ENCODE measurements at places on chromosomes 5 and 9. TPM values are rescaled to one million over a fixed set of nuclear protein-coding genes. Genes with fewer than 3 reads are reported as not detected.
A peak's percentile ranks its signal among the peaks of the same experiment; 100 is the strongest.

DNA sequence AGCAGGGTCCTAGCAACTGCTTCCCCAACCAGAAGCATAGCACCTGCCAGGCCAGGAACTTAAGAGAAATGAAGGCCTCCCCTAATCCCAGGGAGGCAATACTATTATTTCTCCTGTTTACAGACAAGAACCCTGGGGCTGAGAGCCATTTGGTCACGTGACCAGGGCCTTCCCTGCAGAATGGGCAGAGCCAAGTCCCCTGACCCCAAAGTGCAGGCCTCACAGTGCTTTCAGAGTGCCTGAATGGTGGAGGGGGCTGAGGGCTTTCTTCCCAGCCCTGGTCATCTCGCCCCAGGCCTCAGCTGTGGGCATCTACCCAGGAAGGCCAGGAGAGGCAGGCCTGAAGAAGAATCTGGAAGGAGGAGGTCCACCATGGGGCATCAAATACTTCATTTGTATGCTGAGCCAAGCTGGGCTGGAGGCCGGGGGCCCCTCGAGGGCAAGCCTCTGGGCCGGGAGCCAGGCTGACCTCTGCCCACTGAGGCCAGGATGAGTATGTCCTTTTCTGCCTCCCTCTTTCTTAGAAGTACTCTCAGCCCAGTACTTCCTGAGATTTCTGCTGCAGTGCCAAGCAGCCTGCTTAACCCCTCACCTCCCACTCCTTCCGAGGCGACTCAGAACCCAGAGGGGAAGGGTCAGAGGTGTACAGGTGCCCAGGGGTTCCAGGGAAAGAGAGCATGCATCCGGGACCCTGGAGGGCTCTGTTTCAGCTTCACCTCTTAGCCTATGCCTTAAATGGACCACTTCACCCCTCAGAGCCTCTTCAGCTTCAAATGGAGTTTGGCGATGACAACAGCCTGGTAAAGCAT lies 18.9 kb upstream of the DUSP1 start:
- H3K4me3 ChIP-seq = no peak overlapping the region
- H3K27ac ChIP-seq = no peak overlapping the region
- H3K4me1 ChIP-seq = no peaks in the 10 kb centered on the region
- no peaks in the 10 kb centered on the region for H3K27me3 ChIP-seq
- no peaks in the 10 kb centered on the region for H3K36me3 ChIP-seq

- peaks cover 7% of the 10 kb centered on the region for H3K27me3 ChIP-seq
- no peak overlapping the region for H3K27ac ChIP-seq
- DNase-seq = no peak
- no peak overlapping the region for H3K4me3 ChIP-seq
Measured at GRCh38 chr9:122342323-122343050, 28.3 kb upstream of the PTGS1 start.

- DNase-seq = no peak
- peaks cover 5% of the 10 kb centered on the region for H3K4me1 ChIP-seq
- no peak overlapping the region for H3K27ac ChIP-seq
- H3K27me3 ChIP-seq = peaks cover 8% of the 10 kb centered on the region
- H3K36me3 ChIP-seq = no peaks in the 10 kb centered on the region
Measured at GRCh38 chr5:137113161-137113560, 386.0 kb downstream of the SPOCK1 start.

DNA sequence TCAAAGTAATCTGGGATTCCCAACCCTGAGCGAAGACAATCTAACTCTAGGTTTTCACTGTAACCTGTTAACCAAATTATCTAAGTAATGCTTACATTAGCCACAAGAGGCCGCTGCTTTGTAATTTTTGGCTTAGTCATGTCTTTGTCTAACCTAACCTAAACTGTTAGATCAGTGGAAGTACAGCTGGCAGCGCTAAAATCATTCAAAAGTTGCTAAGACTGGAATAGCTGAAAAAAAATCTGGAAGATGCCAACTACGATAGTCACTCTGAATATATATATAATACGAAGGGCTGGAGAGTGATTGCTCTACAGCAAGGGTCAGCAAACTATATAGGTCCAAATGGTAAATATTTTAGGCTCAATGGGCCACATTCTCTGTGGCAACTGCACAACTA lies 60.2 kb downstream of the FBXO38 start:
- no peak overlapping the region for H3K4me3 ChIP-seq
- DNase-seq = peak; percentile 52
- H3K36me3 ChIP-seq = peaks cover 22% of the 10 kb centered on the region
- no peaks in the 10 kb centered on the region for H3K27me3 ChIP-seq
- H3K27ac ChIP-seq = no peak overlapping the region
- peaks cover 2% of the 10 kb centered on the region for H3K4me1 ChIP-seq

GRCh38 chr9:69115621-69116020 lies 58.5 kb upstream of the TJP2 start:
- H3K27me3 ChIP-seq = no peaks in the 10 kb centered on the region
- no peak overlapping the region for H3K4me3 ChIP-seq
- peaks cover 3% of the 10 kb centered on the region for H3K36me3 ChIP-seq
- H3K4me1 ChIP-seq = peaks cover 2% of the 10 kb centered on the region
- DNase-seq = no peak

DNA sequence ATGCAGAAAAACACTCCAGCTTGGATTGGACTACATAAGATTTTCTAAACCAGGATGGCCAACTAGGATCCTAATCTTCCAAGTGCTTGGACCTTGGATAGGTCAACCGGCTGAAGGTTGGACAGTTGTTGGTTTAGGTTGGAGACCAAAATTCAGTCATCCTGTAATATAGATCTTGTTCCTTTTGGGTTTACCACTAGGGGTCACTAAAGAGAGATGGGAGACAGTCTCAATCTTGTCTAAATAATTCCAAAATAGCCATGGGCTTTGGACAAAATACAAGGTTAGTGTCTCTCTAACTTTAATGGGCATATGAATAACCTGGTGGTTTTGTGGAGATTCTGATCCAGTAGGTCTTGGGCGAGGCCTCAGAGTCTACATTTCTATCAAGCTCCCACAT lies 148.7 kb upstream of the ERCC6L2 start:
- H3K4me1 ChIP-seq = peaks cover 44% of the 10 kb centered on the region
- H3K27me3 ChIP-seq = peaks cover 9% of the 10 kb centered on the region
- no peak for DNase-seq
- no peak overlapping the region for H3K27ac ChIP-seq
- peaks cover 9% of the 10 kb centered on the region for H3K36me3 ChIP-seq
- H3K4me3 ChIP-seq = no peak overlapping the region

DNA sequence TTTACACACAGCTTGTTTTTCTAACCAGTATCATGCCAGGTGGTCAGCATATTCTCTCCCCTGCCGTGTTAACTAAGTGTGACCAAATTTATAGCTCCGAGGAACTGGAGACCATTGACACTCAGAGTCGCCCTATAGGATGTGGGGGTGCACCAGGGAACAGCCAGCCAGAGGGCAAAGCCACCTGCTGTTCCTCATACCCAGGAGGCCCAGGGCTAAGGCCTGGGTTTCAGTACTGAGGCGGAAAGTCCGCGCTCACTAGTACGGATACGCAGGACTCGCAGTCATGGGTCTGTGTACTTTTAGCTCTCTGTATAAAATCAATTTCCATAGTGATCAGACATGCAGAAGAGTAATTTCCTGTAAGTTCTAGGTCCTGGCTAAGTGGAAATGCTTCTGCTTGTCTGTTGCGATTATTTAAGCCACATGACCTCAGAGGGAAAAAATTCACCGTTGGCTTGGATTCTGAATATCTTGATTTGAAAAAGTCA lies 247.0 kb downstream of the AOPEP start:
- H3K36me3 ChIP-seq = no peaks in the 10 kb centered on the region
- H3K4me3 ChIP-seq = no peak overlapping the region
- DNase-seq = no peak
- H3K4me1 ChIP-seq = no peaks in the 10 kb centered on the region

- DNase-seq = no peak
- no peaks in the 10 kb centered on the region for H3K27me3 ChIP-seq
Measured at GRCh38 chr9:68978501-68978900, 35.4 kb downstream of the PRKACG start.

DNA sequence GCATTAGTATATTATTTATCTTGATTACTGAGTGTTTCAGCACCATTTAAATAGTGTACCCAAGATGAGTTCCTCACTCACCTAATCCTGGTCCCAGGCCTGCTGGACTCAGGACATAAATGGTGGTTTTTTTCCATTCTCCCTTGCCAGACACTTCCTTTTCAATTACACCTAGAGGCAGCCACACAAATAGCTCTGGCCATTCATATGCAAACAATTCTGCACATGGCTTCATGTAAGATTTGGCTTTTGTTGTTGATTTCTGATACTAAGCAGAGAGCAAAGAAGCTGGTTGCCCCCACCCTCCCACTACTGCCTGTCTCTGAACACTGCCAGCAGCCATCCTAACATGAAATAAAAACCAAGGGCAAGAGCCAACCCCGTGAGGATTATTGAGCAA lies 180.4 kb downstream of the SEMA5A start:
- no peaks in the 10 kb centered on the region for H3K27me3 ChIP-seq
- no peaks in the 10 kb centered on the region for H3K4me1 ChIP-seq
- H3K27ac ChIP-seq = no peak overlapping the region
- H3K36me3 ChIP-seq = no peaks in the 10 kb centered on the region
- DNase-seq = no peak
- H3K4me3 ChIP-seq = no peak overlapping the region

- H3K27me3 ChIP-seq = peaks cover 8% of the 10 kb centered on the region
- DNase-seq = no peak
- no peaks in the 10 kb centered on the region for H3K4me1 ChIP-seq
Measured at GRCh38 chr9:98450496-98450895, 195.0 kb upstream of the TBC1D2 start.

HTR4 gene
- total RNA-seq = not detected

EDIL3 gene
- total RNA-seq = not detected

MED10 gene
- 48.5 TPM for total RNA-seq

- H3K27me3 ChIP-seq = no peaks in the 10 kb centered on the region
- peaks cover 4% of the 10 kb centered on the region for H3K36me3 ChIP-seq
- H3K4me1 ChIP-seq = no peaks in the 10 kb centered on the region
Measured at GRCh38 chr9:121975801-121976277, 117.3 kb downstream of the TTLL11 start.

GRCh38 chr9:130192382-130192999 lies 20.3 kb downstream of the NCS1 start:
- no peaks in the 10 kb centered on the region for H3K36me3 ChIP-seq
- H3K4me3 ChIP-seq = no peak overlapping the region
- H3K27ac ChIP-seq = no peak overlapping the region
- H3K4me1 ChIP-seq = no peaks in the 10 kb centered on the region

DNA sequence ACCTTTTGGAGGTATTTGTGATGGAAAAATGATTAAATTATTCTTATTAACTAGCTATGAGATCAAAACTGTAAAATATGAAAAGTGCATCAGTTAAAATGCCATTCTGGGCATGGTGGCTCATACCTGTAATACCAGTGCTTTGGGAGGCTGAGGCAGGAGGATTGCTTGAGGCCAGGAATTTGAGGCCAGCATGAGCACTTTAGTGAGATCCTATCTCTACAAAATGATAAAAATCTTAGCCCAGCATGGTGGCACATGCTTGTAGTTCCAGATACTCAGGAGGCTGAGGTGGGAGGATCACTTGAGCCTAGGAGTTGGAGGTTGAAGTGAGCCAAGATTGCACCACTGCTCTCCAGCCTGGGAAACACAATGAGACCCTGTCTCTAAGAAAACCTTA lies 252.5 kb upstream of the SEMA6A start:
- H3K4me3 ChIP-seq = no peak overlapping the region
- no peak for DNase-seq
- no peaks in the 10 kb centered on the region for H3K36me3 ChIP-seq
- no peak overlapping the region for H3K27ac ChIP-seq
- H3K27me3 ChIP-seq = no peaks in the 10 kb centered on the region

DBH gene
- not detected for total RNA-seq

DMRT3 gene
- not detected for total RNA-seq

OTULINL gene
- 21.1 TPM for total RNA-seq

DNA sequence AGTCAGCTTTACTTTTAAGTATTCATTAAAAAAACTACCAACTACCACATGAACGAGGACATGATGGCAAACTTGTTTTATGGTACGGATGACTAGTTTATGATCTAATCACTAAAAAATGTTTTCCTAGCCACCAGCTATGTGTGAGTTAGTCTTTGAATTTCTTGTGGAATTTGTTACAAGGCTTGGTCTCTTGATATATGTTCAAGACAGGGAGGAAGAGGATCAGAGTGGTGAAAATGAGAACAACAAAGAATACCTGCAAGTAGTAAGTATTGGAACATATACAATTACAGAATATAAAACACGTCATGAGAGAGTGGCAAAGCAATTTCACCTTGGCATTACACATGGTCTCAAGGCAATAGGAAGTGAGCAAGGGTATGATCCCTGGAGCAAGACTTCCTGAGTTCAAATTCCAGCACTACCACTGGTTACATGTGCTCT lies 548.6 kb upstream of the TLE4 start:
- no peaks in the 10 kb centered on the region for H3K36me3 ChIP-seq
- no peak overlapping the region for H3K4me3 ChIP-seq
- no peaks in the 10 kb centered on the region for H3K27me3 ChIP-seq
- H3K4me1 ChIP-seq = no peaks in the 10 kb centered on the region

- DNase-seq = peak; percentile 45
- peaks cover 21% of the 10 kb centered on the region for H3K4me1 ChIP-seq
- H3K27me3 ChIP-seq = no peaks in the 10 kb centered on the region
- no peak overlapping the region for H3K27ac ChIP-seq
Measured at GRCh38 chr5:99004960-99005359, 76.2 kb upstream of the CHD1 start.

CARD6 gene
- 1.4 TPM for total RNA-seq

FAM221B gene
- total RNA-seq = not detected

GRCh38 chr9:13557746-13558145 lies 278.3 kb upstream of the MPDZ start:
- DNase-seq = no peak
- H3K4me1 ChIP-seq = no peaks in the 10 kb centered on the region
- no peak overlapping the region for H3K27ac ChIP-seq
- H3K27me3 ChIP-seq = no peaks in the 10 kb centered on the region
- H3K36me3 ChIP-seq = no peaks in the 10 kb centered on the region
- no peak overlapping the region for H3K4me3 ChIP-seq

- H3K4me3 ChIP-seq = no peak overlapping the region
- no peak overlapping the region for H3K27ac ChIP-seq
- no peak for DNase-seq
- no peaks in the 10 kb centered on the region for H3K36me3 ChIP-seq
Measured at GRCh38 chr9:135552698-135553171, 6.8 kb downstream of the OBP2A start.

BTNL3 gene
- not detected for total RNA-seq

- no peaks in the 10 kb centered on the region for H3K36me3 ChIP-seq
- H3K27me3 ChIP-seq = peaks cover 3% of the 10 kb centered on the region
- no peak overlapping the region for H3K27ac ChIP-seq
- peaks cover 27% of the 10 kb centered on the region for H3K4me1 ChIP-seq
Measured at GRCh38 chr9:35277628-35278359, 116.0 kb downstream of the UNC13B start.

CYFIP2 gene
- 350 TPM for total RNA-seq

DNA sequence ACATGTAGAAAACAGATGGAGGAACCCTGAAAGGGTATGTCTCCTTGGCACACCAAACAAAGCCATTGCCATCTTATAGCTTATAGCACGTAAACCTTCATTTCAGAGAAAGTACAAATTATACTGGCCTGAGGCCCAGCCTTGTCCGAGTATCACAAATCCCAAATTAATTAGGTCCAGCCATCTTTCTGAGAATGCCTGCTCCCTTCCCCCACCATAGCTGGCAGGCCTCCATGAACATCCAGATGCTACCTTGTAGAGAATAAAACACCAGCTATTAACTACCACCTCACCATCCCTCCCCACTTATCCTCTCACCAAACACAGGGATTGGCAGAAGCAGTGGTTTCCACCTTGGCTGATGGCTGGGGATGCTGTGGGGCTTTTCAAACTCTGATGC lies 224.0 kb downstream of the SPOCK1 start:
- DNase-seq = no peak
- no peaks in the 10 kb centered on the region for H3K36me3 ChIP-seq
- no peak overlapping the region for H3K4me3 ChIP-seq

PPP3R2 gene
- total RNA-seq = not detected

Data from activated CD8-positive, alpha-beta T cell treated with anti-CD3 and anti-CD28 coated beads for 36 hours (primary cell).